Temporal lobe (tissue), 4 donors: ENCODE measurements at places on chromosomes 11 and 22. TPM values are rescaled to one million over a fixed set of nuclear protein-coding genes. Genes with fewer than 3 reads are reported as not detected.

Gene PIH1D2
- 1.5 TPM for total RNA-seq

Gene MYO7A
- 0.49 TPM for total RNA-seq

Gene DDI1
- total RNA-seq = not detected

Gene TMEM86A
- 4.2 TPM for total RNA-seq

Gene MACROD1
- 12.0 TPM for total RNA-seq

Gene CD82
- 9.6 TPM for total RNA-seq

Gene RAC2
- 0.25 TPM for total RNA-seq

Gene APOL1
- total RNA-seq = 0.74 TPM

Gene TPBGL
- not detected for total RNA-seq

Gene NRXN2
- total RNA-seq = 157 TPM

Gene VWCE
- 1.5 TPM for total RNA-seq

Gene NDUFC2
- total RNA-seq = 59.7 TPM

Gene ELFN2
- 21.6 TPM for total RNA-seq

Gene KRTAP5-3
- total RNA-seq = not detected

Gene GTF2H1
- 59.3 TPM for total RNA-seq

Gene BIK
- total RNA-seq = not detected

Gene GRK3
- 47.2 TPM for total RNA-seq

Gene USP47
- total RNA-seq = 115 TPM

Gene SCGB1D4
- not detected for total RNA-seq

Gene GTSE1
- total RNA-seq = 1.7 TPM

Gene MMP3
- total RNA-seq = not detected

Gene LDLRAD3
- total RNA-seq = 36.4 TPM

Gene OR10D3
- not detected for total RNA-seq

Gene CEP57
- 73.5 TPM for total RNA-seq

Gene ZP1
- not detected for total RNA-seq

Gene OR4C13
- not detected for total RNA-seq

Gene CEND1
- 8.6 TPM for total RNA-seq
